ENCODE measurements at places on chromosomes 1 and 21.
A peak's percentile ranks its signal among the peaks of the same experiment; 100 is the strongest.

- peak; percentile 8 for DNase-seq
Measured at GRCh38 chr1:93708734-93709481, 27.3 kb upstream of the BCAR3 start.

DNA sequence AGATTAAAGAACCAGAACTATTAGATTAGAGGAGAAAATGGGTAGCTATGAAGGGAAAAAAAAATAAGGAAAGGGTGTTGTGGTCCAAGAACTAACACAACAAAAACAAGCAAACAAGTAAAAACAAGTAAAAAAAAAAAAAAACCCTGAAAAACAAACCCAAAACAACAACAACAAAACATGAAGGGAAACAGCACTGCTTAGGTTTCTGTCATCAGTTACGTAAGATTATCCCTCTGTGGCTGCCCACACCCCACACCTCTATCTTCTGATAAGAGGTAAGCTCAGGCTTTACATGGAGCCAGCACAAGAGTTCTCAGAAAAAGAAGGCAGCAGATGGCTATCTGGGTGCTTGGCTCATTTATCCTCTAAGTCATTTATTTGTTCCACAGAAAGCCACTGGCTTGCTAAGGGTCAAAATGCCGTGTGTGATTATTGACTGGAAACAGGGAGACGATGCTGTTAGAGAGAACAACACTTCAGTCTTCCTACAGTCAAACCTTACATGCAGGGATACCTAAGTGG is 57.5 kb downstream of the KIAA0319L start:
- peak; percentile 56 for DNase-seq

DNA sequence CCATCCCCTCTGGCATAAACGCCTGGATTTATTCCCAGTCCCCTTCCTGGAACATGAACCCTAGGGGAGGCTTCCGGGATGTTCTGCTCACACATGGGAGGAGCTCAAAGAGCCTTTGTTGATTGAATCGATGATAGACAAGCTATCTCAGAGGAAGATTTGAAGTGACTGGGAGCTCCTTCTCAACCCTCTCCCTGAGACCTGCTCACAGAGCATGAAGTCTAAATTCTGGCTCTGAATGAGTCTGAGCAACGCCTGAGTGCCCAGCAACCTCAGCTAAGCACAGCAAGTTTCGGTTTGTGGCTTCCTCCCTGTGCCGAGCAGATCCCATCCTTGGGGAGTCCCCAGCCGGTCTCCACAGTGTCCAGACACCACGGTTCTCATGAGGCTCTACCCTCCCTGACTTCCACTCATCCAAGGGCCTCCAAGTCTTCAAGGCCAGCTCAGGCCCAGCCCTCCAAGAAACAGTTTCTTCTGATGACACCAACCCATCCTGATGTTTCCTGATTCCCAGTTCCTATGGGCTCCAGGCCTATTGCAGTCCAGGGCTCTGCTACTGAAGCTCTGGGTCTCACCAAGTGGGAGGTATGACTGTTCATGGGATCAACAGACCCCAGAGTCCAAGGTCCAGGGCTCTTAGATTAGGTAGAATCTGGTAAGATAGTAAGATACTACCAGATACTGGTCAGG is 190.8 kb downstream of the DYRK1A start:
- no peak for DNase-seq

DNA sequence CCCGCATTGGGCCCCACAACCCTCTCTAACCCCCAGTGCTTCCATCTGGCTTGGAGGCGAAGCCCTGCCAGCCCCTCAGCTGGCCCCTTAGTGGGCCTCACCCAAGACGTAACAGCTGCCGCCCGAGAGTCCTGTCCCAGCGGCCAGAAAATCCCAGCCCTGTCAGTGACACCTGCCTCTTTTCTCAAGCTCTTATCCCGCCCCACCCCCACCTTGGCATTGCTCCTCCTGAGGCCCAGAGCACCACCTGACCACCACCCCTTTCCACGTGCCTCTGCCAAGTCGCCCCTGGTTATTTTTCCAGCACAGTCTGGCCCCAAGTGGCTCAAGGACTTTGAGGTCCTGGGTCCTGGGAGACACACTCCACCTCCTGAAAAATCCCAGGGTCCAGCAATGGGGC is 5.9 kb upstream of the CTRC start:
- no peak for DNase-seq

DNA sequence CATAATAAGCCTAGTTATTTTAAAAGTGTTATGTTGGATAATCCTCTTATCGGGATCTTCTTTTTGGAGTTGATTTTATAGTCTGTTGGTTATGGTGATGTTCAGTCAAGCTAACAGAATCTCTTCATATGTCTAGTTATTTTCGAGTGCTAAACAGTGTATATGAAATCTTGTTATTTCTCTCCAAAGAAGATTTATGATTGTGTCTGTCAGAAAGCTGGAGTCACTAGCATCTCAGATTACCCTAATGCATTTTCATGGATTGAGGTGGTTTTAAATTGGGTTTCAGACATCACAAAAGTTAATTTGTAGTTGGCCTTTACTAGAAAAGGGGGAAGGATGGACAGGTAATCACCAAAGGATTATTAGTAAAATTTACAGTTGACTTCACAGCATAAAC is 13.3 kb downstream of the MAEL start:
- no peak for DNase-seq

- DNase-seq, result no peak
Measured at GRCh38 chr1:29712284-29712651, 475.9 kb downstream of the PTPRU start.

DNA sequence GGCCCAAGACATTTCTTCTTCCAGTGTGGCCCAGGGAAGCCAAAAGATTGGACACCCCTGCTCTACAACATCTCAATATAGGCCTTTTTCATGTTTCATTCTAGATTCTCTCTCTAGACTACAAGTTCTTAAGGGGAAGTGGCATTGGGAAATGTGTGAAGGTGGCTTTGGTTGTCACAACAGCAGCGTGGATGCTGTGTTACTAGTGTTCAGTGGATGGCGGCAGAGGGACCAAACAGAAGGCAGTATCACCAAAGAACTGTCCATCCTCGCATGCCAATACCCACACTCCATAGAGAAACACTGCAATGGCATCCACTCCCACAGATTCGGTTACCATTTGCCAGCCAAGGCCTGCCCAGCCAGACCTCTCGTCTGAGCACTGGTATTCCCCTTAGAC is 24.3 kb upstream of the IFNAR2 start:
- peak; percentile 12 for DNase-seq

GRCh38 chr1:2227346-2228156 is 568 bp upstream of the SKI start:
- DNase-seq, result peak; percentile 95

GRCh38 chr1:240691909-240692705 is 80.2 kb upstream of the GREM2 start:
- peak; percentile 12 for DNase-seq

GRCh38 chr1:232915212-232915611 is 35.2 kb upstream of the NTPCR start:
- DNase-seq, result no peak

DNA sequence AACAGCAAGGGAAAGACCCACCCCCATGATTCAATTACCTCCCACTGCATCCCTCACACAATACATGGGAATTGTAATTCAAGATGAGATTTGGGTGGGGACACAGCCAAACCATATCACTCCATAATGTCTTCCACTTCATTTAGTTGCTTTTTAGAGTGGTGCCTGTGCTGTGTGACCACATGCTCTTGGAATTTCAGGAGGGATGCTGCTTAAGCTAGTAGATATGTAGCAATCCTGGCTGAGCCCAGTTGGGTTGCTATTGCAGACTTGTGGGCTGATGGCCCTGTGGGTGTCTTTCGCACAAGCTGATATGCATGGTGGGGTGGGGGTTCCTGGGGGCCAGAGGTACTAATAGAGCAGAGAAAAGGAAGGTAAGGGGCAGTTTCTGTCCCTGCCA is 160.4 kb upstream of the SYT6 start:
- no peak for DNase-seq

GRCh38 chr21:33797565-33797964 is 118.0 kb downstream of the ATP5PO start:
- DNase-seq, result no peak

GRCh38 chr1:228465571-228466146 is 21.5 kb upstream of the RNF187 start:
- no peak for DNase-seq

DNA sequence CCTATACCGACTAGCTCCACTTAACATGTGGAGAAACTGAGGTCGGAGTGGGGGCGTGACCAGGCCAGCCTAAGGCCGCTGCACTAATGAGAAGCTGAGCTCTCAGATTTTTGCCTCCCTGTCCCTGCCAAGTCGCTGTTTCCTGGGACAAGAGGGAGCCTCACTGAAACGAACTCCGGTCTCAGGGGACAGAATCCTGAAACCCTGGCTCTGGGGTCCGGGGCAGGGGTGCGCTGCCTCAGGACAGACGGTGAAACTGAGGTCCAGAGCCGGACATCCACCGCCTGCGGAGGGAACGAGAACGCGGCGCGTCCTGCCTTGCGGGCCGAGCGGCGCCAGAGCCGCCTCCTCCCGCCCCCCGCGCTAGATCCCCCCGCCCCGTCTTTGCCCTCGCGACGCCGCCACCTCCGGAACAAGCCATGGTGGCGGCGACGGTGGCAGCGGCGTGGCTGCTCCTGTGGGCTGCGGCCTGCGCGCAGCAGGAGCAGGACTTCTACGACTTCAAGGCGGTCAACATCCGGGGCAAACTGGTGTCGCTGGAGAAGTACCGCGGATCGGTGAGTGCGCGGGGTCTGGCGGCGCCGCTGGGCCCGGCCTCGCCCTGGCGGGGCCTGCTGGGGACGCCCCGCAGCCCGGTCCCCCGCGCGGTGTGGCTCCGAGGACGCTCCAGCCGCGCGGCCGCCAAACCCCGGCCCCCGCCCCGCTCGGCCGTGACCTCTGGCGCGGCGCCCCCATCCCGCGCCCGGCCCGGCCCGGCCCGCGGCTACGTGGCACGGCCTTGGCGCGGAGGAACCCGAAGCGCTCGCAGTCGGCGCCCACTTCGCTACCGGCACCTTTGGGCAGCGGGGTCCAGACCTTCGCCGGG is at the start of gene GPX7:
TSS of gene GPX7 (plus strand) at position 381 of the 865 bp plus-strand sequence. CDS start at position 420, 39 bp downstream.
- DNase-seq, result peak; percentile 63

GRCh38 chr1:225735252-225736149 is 42.1 kb upstream of the SRP9 start:
- DNase-seq, result no peak

- no peak for DNase-seq
Measured at GRCh38 chr1:87942165-87942564, 613.5 kb downstream of the LMO4 start.

DNA sequence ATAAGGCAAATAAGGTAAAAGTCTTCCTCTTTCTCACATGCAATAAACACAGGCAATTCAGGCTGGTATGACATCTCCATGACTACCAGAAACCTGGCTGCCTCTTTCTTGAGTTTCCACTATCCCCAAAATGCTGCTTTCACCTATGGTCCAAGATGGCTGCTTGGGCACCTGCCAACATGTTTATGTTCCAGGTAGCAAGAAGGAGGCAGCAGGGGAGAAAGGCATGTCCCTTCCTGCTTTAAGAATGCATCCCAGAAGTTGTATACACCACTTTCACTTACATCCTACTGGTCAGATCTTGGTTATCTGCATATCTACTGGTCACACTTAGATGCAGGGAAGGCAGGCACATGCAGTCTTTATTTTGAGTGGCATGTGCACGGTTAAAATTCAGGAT is 19.4 kb upstream of the ACOT11 start:
- DNase-seq, result no peak

GRCh38 chr1:95396557-95396956 is 162.5 kb downstream of the RWDD3 start:
- no peak for DNase-seq

DNA sequence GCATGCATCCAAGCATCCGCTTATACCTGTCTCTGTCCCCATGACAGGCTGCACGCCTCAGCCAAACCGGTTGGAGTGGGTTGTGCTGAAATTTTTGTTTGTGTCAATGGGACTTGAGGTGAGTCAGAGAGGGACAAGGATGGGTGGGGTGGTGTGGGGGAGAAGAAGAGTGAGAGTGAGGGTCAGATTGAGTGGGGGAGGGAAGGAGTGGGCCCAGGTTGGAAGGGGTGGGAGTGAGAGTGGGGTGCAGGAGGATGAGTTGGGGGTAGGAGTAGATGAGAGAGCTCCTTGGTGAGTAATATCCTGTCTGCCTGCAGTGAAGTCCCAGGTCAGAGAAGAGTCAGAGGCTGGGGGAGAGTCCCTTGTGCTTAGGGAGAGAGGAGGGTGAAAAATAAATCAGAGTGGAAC is 3.3 kb upstream of the NECTIN4 start:
- no peak for DNase-seq
